NAMALWA (cell line): ENCODE measurements at places on chromosomes 6 and 20.

GRCh38 chr6:39425346-39426072, 103.0 kb upstream of the KCNK16 start:
- DNase-seq, result no peak

DNA sequence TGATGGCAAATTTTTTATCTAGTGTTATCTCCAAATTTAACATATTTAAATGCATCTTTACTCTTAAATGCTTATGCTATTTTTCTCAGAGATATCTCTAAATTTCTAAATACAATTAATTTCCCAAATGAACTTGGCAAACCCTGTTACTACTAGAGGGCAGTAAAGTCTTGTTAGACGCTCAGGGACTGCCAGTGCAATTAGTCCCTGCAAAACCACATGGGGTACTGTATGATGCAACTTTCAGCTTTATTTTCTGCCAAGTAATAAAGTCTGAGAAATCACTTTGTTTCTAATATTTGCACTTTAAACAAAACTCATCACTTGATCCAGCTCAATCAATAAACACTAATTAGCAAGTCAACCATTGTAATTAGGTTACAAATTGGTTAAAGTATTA, 76.0 kb upstream of the ADGRB3 start:
- peak; percentile 34 for DNase-seq

DNA sequence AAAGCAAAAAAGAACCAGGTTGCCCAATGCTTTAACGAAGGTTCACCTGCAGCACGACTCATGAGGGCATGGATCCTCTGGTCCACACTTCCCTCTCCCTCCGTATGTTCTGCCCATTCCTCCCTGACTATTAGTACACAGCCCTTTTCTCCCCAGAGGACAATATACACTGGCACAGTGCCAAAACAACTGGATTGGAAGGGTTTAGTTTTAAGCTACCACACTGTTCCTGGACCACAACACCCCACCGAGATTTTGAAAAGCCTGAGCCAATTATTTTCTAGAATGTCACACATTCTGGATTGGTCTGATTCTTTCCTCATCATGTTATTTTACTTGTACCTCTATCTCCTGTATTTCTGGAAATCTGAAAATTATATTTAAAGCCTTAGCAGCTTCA, 2.9 kb upstream of the AKAP7 start:
- no peak for DNase-seq

GRCh38 chr6:151239603-151240035, at the start of gene AKAP12:
Gene AKAP12 (plus strand): TSS chr6:151239967. CDS start chr6:151240563, 596 bp downstream.
- DNase-seq, result no peak

- DNase-seq, result no peak
These were observed 22.3 kb upstream of the CEP162 start for GRCh38 chr6:84249724-84250123.

DNA sequence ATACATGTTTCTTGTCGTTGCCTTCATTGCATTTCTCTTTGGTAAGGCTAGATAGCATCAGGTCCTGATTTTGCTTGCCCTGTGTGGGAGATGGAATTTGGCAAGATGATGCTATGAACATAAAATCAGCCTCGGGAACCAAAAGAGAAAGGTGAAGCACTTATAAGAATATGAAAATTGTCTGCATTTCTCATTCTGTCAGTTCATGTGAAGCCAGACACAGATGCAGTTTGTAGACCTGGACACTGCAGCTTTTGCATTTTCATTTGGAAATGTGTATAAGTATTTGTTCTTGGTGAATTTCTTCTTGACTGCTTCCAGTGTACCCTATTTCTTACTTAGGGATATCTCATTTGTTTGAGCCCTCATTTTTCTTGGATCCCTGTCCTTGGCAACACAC, 1.3 kb downstream of the YWHAB start:
- DNase-seq, result peak; percentile 27

DNA sequence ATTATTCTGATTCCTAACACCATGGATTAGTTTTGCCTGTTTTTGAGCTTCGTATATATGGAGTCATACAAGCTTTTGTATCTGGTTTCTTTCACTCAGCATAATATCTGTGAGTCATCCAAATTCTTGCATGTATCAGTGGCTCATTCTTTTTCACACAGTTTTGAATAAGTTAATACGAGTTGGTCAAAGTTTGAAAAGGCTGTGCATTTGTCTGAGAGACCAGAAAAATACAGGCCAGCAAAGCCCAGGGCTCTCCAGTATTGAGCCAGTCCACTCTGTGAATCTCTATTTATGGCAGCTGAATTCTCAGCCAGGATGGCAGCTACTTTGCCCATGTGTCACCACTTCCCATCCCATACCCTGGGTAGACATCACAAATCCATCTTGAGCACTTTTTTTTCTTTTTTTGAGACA, 7.2 kb upstream of the CHMP4B start:
- no peak for DNase-seq

- no peak for DNase-seq
These were observed 4.9 kb upstream of the GRM4 start for GRCh38 chr6:34150766-34151165.

GRCh38 chr6:140440223-140440835, 1065.9 kb upstream of the CITED2 start:
- DNase-seq, result no peak

DNA sequence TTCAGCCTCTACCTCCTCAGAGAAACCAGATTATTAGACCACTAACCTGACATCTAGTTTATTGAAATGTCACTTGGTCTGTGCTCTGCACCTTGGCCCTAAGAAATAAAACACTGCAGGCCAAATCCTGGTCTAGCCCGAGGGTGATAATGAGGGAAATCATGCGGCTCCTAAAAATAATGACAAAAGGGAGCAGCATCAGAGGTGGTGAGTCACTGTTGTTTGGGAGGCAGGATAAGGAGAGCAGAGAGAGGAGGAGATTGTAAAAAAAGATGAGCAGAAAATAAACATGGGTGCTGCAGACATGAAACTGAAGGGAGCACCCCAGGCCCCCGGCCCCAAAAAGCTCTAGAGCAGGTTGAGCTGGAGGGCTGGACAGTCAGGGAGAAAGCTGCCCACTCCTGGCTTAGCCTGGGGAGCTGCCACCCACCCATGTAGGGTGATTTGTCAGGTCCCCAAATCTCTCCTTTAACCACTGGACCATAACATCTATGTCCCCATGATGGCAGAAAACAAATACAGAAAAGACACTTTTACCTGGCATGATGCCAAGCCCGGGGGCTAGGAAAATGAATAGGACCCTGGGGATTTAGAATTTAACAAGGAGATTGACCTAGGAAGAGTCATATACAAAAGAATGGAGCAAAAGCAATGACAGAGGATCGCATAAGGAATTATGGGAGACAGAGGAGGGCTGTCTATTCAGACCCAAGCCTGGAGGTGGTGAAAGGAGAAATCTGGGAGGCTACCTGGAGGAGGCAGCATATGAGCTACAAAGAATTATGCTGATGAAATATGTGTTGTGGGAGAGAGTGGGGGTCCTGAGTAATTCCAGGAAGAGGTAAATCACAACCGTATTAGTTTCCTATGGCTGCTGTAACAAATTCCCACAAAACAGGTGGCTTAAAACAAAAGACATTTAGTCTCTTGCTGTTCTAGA, 103.7 kb downstream of the SNAP25 start:
- DNase-seq, result no peak

DNA sequence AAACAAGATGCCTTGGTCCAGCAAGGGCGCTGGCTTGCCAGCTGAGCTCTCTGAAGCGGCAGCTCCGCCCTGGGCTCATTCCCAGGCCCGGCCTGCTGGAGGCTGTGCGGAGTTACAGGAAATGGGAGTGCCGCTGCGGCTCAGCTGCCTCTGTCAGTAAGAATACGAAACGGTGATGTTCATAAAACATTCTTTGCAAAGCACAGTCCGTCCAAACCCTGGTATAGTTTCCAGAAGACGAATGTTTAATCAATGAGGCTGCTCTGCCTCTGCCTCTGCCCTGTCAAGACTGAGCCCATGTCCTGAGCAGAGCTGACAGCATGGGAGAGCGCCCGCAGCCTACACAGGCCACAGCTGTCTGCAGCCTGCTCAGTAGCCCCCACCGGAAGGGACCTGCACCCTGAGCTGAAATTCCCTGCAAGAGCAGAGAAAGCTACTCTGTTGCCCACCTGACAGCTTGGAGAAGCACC, 153.3 kb upstream of the SNX9 start:
- DNase-seq, result no peak

- no peak for DNase-seq
These were observed 11.8 kb downstream of the ETV7 start for GRCh38 chr6:36375644-36376155.

DNA sequence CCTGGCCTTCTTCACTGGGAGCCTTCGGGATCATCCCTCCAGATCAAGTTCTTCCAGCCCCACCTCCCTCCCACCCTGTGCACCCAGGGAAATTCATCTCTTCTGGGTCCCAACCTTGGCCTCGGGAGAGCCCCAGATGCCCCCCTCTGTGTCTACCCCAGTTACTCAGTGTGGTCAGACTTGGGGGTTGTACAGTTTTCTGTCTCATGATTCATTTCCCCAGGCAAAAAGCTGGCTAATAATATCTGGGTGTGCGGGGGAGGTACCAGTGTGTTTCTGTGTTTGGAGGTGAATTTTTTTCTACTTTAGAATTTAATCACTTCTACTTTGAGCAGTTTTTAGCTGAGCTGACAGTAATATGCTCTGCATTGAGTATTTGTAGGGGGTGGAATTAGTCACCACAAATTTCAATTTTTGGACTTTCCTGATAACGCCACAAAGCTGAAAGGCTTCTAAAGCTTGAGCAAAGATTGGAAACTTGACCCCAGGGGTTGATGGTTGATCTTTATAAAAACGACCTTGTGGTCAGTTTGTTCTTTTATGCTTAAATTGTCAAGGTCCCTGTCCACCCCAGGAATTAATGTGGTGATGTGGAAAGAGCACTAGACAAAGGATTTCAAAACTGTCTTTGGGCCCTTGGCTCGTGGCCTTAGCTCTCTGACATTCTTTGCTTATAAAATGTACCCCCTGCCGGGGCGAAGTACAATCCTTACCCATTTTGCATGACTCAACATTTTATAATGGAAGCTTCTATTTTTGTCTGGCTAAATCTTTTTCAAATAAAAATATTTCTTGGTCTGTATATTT, 284.7 kb upstream of the TAB2 start:
- no peak for DNase-seq
